ENCODE measurements at places on chromosomes 4 and X. TPM values are rescaled to one million over a fixed set of nuclear protein-coding genes. Genes with fewer than 3 reads are reported as not detected.

DNA sequence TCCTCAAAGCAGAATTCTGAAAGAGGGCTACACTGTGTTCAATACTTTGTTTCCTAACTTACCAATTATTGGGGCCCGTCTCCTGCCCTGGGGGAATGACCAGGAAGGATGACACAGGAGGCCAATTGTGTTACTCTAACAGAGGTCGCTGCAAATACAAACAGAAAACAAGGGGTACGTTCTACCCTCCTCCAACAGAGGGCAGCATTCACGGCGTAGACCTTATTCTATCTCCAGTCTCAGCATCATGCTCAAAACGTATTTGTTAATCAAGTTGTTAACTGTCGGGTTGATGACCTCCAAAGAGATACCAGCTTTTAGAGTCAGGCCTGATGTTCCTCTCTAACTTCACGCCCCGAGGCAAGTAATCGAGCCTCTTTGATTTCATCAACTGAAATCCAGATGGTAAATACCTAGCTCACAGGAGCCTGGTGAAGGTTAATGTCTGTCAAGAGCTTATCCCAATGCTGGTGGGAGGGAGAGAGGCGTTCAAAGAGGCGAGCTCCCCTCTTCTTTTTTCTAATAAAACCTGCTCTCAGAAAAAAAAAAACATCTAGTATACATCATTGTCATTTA is 181.0 kb upstream of the KCNIP4 start:
- DNase-seq = no peak
- H3K4me1 ChIP-seq = no peaks in the 10 kb centered on the region
- H3K4me3 ChIP-seq = no peak overlapping the region
- no peaks in the 10 kb centered on the region for H3K36me3 ChIP-seq
- no peaks in the 10 kb centered on the region for H3K27me3 ChIP-seq
- H3K27ac ChIP-seq = no peak overlapping the region

- DNase-seq = no peak
- no peak overlapping the region for H3K4me3 ChIP-seq
- H3K27ac ChIP-seq = no peak overlapping the region
- H3K36me3 ChIP-seq = no peaks in the 10 kb centered on the region
Observed at GRCh38 chr4:95058991-95059390, 301.2 kb downstream of the BMPR1B start.

DNA sequence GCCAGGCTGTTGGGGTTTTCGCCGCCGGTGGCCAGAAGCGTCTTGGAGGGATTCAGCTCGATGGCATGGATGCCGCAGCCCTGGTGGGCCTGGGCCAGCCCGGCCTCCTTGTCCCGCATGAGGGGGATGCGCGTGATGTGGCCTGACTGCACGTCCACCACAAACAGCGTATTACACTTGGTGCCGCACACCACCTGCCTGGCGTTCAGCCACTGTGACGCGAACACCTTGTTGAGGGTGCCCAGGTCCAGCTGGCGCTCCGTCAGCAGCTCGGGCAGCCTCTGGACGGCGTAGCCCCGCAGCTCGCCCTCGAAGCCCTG is 728 bp downstream of the DCAF12L2 start:
- no peak overlapping the region for H3K27ac ChIP-seq
- no peak overlapping the region for H3K4me3 ChIP-seq
- no peaks in the 10 kb centered on the region for H3K27me3 ChIP-seq

The PNMA6A gene
- 1.3 TPM for polyA plus RNA-seq

GRCh38 chr4:144350706-144351105 is 210.2 kb upstream of the GYPA start:
- no peaks in the 10 kb centered on the region for H3K27me3 ChIP-seq
- DNase-seq = no peak
- H3K36me3 ChIP-seq = no peaks in the 10 kb centered on the region
- no peak overlapping the region for H3K27ac ChIP-seq

- no peaks in the 10 kb centered on the region for H3K36me3 ChIP-seq
- H3K4me1 ChIP-seq = no peaks in the 10 kb centered on the region
- no peak overlapping the region for H3K4me3 ChIP-seq
Observed at GRCh38 chrX:151633157-151633556, 62.1 kb upstream of the PRRG3 start.

DNA sequence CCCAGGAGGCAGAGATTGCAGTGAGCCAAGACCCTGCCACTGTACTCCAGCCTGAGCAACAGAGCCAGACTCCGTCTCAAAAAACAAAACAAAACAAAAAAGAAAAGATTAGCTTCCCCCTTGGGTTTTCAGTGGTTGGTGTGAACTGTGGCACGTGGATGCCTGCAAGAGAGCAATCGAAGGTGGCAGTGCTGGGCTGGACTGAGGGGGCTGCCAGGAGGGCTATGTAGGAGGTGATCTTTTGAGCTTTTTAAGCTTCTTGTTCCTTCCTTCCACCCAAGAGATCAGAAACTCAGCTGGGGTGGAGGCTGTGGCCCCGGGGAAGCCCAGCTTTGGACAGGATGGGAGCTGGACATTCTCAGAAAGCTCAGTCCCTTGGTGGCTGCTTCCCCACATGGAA is 49.6 kb downstream of the PRPS1 start:
- DNase-seq = no peak
- H3K27me3 ChIP-seq = no peaks in the 10 kb centered on the region
- no peak overlapping the region for H3K4me3 ChIP-seq

The PHEX gene
- polyA plus RNA-seq = 0.13 TPM

GRCh38 chr4:41358647-41359421 is 102.1 kb downstream of the UCHL1 start:
- peak; percentile 55 for DNase-seq
- no peaks in the 10 kb centered on the region for H3K27me3 ChIP-seq
- H3K36me3 ChIP-seq = no peaks in the 10 kb centered on the region

The ARSJ gene
- polyA plus RNA-seq = 4.9 TPM

GRCh38 chrX:151704041-151704663 is 8.9 kb downstream of the PRRG3 start:
- no peak overlapping the region for H3K27ac ChIP-seq
- no peaks in the 10 kb centered on the region for H3K36me3 ChIP-seq
- H3K4me1 ChIP-seq = no peaks in the 10 kb centered on the region
- H3K27me3 ChIP-seq = no peaks in the 10 kb centered on the region

DNA sequence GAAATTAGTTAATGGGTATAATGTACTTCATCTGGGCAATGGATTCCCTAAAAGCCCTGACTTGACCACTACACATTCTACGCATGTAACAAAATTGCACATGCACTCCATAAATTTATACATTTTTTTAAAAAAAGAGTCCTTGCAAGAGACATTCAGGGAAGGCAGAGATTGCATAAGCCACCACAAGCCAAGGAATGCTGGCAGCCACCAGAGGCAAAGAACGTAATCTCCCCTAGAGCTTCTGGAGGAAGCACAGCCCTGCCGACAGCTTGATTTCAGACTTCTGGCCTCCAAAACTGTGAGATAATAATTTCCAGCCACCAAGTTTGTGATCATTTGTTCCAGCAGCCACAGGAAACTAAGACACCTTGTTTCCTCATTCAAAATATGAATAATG is 185.6 kb upstream of the GALNT7 start:
- H3K27me3 ChIP-seq = no peaks in the 10 kb centered on the region
- no peak overlapping the region for H3K27ac ChIP-seq
- H3K36me3 ChIP-seq = no peaks in the 10 kb centered on the region
- peak; percentile 48 for DNase-seq
- H3K4me1 ChIP-seq = no peaks in the 10 kb centered on the region
- H3K4me3 ChIP-seq = no peak overlapping the region

GRCh38 chr4:78774417-78774816 is 1.7 kb upstream of the BMP2K start:
- no peak overlapping the region for H3K4me3 ChIP-seq
- H3K4me1 ChIP-seq = peaks cover 2% of the 10 kb centered on the region
- no peaks in the 10 kb centered on the region for H3K36me3 ChIP-seq
- no peak overlapping the region for H3K27ac ChIP-seq

GRCh38 chrX:70552130-70552704 is 107.6 kb downstream of the DLG3 start:
- no peak overlapping the region for H3K27ac ChIP-seq
- no peak overlapping the region for H3K4me3 ChIP-seq
- H3K4me1 ChIP-seq = no peaks in the 10 kb centered on the region
- H3K36me3 ChIP-seq = no peaks in the 10 kb centered on the region

DNA sequence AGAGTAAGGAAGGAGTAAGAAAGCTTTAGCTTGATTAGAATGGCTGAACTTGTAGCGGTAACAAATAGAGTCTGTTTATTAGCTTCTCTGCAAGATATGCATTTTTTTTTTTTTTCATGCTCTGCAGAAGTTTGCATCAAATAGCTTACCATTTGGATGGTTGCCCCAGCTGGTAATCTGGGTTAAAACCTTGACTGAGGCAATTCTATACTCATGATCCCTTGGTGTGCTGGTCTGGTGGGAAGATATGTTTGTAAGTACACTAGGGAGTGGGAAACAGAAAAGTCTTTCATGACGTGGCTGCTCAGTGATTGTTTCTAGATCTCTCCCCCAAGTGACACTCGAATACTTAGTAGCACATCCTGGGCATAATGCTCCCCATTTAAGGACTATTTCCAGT is 32.1 kb downstream of the SEPTIN11 start:
- peaks cover 11% of the 10 kb centered on the region for H3K4me1 ChIP-seq
- H3K36me3 ChIP-seq = no peaks in the 10 kb centered on the region
- no peaks in the 10 kb centered on the region for H3K27me3 ChIP-seq

The GPR50 gene
- polyA plus RNA-seq = not detected

DNA sequence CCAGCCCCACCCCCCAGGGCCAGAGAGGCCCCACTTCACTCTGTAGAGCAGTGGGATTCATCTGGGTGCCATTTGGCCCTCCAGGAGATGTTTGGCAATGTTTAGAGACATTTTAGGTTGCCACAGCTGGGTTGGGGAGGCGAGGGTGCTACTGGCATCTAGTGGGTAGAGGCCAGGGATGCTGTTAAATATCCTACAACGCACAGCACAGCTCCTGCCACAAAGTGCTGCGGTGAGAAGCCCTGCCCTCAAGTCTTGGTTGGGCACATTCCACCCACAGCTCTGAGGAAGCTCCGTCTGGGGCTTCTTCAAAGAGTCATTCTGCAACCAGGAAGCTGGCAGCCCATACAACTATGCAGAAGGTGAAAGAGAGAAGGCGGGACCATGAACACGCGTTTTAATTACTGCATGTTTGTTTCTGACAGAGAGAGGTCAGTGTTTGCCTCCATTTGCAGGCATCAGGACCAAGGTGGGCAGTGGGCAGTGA is 48.1 kb upstream of the FAM9C start:
- no peak for DNase-seq
- no peaks in the 10 kb centered on the region for H3K36me3 ChIP-seq
- no peak overlapping the region for H3K27ac ChIP-seq
- H3K4me3 ChIP-seq = no peak overlapping the region
- no peaks in the 10 kb centered on the region for H3K4me1 ChIP-seq
- H3K27me3 ChIP-seq = no peaks in the 10 kb centered on the region

The ARHGAP4 gene
- 31.9 TPM for polyA plus RNA-seq

DNA sequence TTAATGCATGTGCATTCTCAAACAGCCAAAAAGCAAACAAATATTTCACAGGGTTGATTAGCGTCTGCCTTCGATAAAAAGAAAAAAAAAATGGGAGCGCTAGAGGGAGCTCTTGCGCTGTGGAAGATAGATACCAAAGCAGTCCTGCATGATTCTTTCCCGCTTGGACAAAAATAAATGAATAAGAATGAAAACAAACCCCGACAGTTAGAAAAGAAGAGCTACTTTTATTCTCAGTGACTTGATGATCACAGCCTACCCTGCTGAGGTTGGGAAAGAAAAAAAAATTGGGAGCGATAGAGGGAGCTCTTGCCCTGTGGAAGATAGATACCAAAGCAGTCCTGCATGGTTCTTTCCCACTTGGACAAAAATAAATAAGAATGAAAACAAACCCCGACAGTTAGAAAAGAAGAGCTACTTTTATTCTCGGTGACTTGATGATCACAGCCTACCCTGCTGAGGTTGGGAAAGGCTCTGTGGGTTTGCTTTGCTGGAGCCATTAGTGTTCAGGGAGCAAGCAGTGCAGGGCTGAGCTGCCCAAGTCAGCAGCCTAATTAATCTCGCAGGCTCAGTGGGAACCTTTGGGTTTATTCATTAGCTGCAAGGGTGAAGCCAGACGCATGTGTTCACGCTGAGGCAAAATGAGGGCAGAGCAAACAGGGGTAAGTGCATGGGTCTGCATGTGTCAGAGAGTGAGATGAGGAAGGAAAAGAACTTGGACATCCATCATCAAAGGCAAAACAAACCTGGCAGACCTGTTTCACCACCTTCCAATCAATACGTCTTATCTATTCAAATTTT is 249.3 kb upstream of the PRKX start:
- H3K36me3 ChIP-seq = no peaks in the 10 kb centered on the region
- H3K4me3 ChIP-seq = no peak overlapping the region
- no peak for DNase-seq
- peaks cover 2% of the 10 kb centered on the region for H3K27me3 ChIP-seq
- H3K4me1 ChIP-seq = no peaks in the 10 kb centered on the region

- DNase-seq = no peak
- H3K27me3 ChIP-seq = no peaks in the 10 kb centered on the region
- H3K4me1 ChIP-seq = no peaks in the 10 kb centered on the region
- peaks cover 4% of the 10 kb centered on the region for H3K36me3 ChIP-seq
- no peak overlapping the region for H3K4me3 ChIP-seq
Observed at GRCh38 chrX:67714004-67714403, 170.2 kb downstream of the AR start.

GRCh38 chrX:34656467-34656841 is 631 bp downstream of the TMEM47 start:
- peak; percentile 75 for DNase-seq
- H3K27me3 ChIP-seq = no peaks in the 10 kb centered on the region
- H3K27ac ChIP-seq = no peak overlapping the region
- peak overlapping the region; percentile 89 for H3K4me3 ChIP-seq

- H3K36me3 ChIP-seq = no peaks in the 10 kb centered on the region
- no peaks in the 10 kb centered on the region for H3K4me1 ChIP-seq
- H3K27ac ChIP-seq = no peak overlapping the region
Observed at GRCh38 chrX:152157042-152157441, 18.7 kb upstream of the MAGEA10 start.
